ENCODE measurements at places on chromosomes 1 and 21.

GRCh38 chr1:56017336-56017735, 562.0 kb downstream of the PLPP3 start:
- DNase-seq, result no peak

DNA sequence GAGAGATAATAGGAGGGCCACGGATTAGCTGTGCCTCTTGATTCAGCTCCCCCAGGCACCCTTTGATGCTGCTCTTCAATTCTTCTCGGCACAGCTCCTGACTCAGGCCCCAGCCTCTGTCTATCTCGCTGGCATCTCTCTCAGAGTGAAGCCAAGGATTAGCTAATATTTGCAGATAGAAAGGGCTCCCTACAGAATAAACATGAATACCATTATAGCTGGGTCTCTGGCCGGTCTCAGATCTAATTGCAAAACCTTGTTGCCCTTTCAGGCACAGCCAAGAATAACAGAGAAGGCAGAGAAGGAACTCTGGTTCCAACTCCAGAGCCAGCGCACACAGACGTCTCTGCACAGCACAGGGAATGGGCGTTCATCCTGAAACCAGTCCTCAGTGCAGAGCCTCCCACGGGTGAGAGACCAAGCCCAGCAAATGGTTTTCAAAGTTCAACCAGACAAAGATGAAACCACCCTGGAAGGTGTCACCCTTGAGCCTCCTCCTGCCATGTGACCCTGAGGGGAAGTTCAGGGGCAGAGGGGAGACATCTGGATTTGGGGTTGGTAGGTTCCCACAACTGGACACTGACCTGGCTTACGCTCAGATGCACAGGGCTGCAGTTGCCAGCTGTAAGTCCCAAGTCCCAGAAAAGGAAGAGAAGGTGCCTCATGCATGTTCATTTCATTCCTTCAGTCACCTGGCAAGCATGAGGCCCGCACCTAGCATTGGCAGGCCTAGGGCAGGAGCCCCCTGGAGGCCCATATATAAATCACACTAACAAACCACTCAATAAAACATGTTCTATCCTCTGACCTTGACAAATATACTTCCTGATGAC, 394.0 kb downstream of the NPHP4 start:
- no peak for DNase-seq

GRCh38 chr1:90296327-90296726, 301.4 kb downstream of the ZNF326 start:
- no peak for DNase-seq

DNA sequence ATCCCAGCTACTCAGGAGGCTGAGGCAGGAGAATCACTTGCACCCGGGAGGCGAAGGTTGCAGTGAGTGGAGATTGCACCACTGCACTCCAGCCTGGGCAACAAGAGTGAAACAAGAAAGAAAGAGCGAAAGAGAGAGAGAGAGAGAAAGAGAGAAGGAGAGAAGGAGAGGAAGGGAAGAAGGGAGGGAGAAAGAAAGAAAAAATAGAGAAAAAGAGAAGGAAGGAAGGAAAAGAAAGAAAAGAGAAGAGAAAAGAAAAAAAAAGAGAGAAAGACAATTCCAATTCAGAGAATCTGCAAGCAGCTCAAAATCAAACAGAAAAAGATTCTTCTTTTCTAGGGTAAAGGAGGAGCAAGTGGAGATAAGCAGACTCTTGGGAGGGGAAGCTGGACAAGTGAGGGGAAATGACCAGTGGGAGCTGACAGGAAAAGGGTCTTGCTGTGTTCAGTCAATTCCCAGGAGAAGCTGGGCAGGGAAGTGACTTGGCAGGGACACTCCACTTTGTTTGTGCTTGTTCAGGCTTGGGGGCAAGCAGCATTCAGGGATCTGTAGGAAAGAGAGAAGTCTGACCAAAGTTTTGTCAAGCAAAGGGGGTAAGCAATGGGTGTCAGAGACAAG, 3.6 kb upstream of the CAPN2 start:
- DNase-seq, result no peak

- no peak for DNase-seq
These were observed 102.5 kb upstream of the PTGFR start for GRCh38 chr1:78388275-78388674.

- no peak for DNase-seq
These were observed 1260.6 kb downstream of the NCAM2 start for GRCh38 chr21:22258821-22259220.
